ENCODE measurements at places on chromosomes 3 and 15.

DNA sequence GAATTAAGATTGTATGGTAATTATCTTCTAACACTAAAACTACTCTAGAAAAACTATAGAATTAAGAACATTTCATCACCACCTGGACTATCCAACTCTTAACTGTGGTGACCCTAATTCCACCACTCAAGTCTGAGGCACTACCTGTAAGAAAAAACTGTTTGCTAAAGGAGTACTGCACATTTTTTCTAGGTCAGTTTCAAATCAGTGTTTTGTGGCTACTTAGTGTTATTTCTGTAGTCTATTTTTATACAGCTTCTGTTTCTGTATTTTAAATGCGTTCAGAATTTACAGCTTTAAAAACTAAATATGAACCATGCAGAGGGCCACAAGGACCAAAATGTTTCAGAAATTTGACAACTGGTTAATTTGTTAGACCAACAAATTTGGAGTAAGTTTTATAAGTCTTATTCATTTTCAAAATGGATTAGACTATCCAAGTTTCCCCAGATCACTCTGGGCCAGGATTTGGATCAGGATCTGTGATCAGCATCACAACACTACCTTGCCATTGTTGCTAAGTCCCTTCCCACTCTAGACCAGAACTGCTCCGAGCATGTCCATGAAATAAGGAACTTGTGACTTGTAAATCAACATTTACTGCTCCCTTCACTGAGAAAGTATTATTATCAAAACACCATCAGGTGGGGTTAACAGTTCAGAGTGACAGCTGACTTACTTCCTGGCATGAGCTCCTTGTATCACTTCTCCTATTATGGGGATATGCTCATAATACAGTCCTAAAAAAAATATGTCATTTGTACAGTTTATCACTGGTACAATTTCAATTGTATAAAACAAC, 8.6 kb downstream of the GLT8D1 start:
- DNase-seq: no peak

DNA sequence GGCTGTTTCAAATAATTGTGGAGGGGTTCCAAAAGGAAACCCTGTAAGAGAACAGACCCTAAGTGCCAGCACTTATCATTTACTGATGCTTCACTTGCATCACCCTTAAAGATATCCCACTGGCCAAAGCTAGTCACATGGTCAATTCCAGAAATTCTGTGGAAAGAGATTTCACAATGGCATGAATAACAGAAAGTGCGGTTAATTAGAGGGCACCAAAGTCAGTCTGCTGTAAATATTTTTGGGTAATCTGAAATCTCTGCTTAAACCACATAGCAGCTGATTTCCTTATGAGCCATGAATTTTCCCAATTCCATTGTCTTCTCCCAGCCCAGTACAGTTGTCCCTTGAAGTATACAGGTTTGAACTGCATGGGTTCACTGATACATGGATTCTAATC, 346.1 kb downstream of the SI start:
- no peak for DNase-seq

- DNase-seq: no peak
Observed at GRCh38 chr3:117150628-117151027, 441.0 kb downstream of the TUSC7 start.

DNA sequence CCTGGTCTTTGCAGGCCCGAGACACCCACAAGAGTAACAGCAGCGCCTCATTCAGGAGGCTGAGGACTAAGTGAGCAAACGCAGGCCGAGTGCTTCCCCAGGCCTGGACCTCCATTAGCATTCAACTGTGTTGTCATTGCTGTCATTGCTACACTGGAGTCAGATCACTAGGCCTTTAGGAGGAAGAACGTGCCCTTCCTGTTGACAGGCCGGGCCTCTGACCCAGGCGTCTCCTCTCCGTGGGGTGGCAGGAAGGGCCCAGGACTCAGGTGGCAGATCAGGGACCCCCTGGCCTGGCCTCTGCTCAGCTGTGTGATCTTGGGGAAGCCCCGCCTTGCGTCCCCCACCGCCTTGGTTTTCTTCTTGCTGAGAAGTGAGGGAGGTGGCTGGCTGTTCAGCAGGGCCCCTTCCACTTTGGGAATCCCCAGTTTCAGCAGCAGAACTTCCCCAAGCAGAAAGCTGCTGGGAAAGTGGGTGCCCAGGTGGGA, 19.1 kb downstream of the ZDHHC19 start:
- DNase-seq: no peak

DNA sequence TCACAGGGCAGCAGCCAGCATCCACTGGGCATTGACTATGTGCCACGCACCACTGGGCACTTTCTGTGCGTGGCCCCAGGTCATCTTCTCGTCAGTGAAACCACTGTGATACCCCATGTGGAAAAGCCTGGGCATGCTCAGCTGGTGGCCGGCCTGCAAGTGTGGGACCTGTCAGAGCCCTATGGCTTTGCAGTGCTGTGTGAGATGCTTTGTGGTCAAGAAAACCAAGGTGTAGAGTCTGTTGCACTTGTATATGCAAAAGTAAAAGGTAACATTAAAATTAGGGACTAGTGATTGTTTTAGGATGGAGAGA, 69.5 kb downstream of the PGPEP1L start:
- no peak for DNase-seq

- no peak for DNase-seq
Observed at GRCh38 chr3:68287101-68287500, 632.7 kb upstream of the SUCLG2 start.

- DNase-seq: no peak
Observed at GRCh38 chr3:70832089-70832833, 519.8 kb upstream of the MDFIC2 start.

DNA sequence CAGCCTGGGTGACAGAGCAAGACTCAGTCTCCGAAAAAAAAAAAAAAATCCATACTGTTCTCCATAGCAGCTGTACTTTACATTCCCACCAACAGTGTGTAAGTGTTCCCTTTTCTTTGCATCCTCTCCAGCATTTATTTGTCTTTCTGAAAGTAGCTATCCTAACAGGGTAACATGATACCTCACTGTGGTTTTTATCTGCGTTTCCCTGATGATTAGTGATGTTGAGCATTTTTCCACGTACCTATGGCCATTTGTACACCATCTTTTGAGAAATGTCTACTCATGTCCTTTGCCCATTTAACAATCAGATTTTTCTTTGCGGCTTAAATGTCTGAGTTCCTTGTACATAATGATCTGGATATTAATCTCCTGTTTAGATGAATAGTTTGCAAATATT, 119.3 kb downstream of the RFX7 start:
- no peak for DNase-seq

- DNase-seq: no peak
Observed at GRCh38 chr3:13373975-13374586, 46.0 kb downstream of the NUP210 start.

DNA sequence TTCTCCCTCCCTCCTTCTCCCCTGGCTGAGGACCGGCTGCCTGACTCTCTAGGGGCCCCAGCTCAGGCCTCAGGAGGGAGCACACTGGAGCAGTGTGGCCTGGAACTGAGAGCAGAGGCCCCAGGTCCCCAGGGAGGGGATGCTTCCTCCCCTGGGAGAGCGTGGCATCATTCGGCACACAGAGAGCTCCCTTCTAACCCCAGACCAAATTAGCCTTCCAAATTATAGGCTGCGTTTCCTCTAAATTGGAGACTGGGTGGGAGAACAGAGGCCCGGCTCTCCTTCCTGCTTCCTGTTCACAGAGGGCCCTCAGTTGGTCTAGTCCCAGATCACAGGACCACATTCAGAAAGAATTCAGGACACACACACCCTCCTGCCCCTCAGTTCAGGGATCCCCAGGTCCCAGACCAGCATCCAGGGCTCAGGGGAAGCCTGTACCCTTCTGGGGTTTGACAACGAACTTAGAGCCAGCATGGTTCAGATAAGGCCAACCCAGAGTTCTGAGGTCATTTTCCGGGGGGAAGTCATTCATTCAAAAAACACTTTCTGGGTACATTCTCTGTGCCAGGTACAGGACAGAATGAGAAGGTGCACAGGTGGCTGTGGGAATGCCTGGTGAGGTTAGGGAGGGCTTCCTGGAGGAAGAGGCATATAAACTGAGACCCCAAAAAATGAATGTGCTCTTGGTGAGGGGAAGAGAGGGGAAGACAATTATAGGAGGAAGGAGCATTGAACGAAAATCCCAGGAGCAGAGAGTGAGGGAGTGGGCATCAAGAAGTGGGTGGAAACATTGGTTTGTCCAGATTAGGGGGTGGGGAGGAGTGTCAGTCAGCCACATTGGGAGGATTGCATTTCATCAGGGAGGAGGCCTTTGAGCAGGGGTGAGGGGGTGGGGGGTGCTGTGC, 28.4 kb upstream of the RPL29 start:
- no peak for DNase-seq

- DNase-seq: no peak
Observed at GRCh38 chr3:127853681-127854080, 31.4 kb upstream of the MGLL start.

- DNase-seq: no peak
Observed at GRCh38 chr3:5072100-5072816, 49.8 kb upstream of the ARL8B start.

- no peak for DNase-seq
Observed at GRCh38 chr15:40936234-40936708, 7.1 kb downstream of the DLL4 start.

GRCh38 chr15:69662645-69663000, 210.0 kb downstream of the RPLP1 start:
- DNase-seq: no peak

GRCh38 chr3:193481436-193481835, 73.3 kb downstream of the ATP13A4 start:
- DNase-seq: no peak

- no peak for DNase-seq
Observed at GRCh38 chr3:8538913-8539312, 37.3 kb downstream of the LMCD1 start.

GRCh38 chr3:157982359-157982758, 123.9 kb downstream of the SHOX2 start:
- no peak for DNase-seq

- no peak for DNase-seq
Observed at GRCh38 chr3:115930922-115931321, 307.6 kb downstream of the GAP43 start.

GRCh38 chr3:46646700-46647099, 34.4 kb downstream of the FAM240A start:
- no peak for DNase-seq

DNA sequence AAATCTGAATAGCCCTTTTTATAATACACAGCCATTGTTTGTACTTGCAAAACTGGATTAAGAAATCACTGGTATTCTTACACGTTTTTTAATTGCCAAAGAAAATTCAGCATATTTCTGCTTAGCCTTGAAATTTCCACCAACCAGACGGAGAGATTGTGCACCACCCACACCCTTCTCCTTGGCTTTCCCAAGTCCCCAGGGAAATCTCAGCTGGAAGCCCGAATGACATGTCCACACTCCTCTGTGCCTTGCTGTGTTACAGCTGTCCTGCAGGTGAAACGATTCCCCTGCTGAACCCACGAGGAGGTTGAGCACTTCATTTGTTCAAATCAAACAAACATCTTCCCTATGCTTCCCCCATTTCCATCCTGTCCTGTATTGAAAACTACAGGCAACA, 49.6 kb upstream of the PPARG start:
- DNase-seq: no peak

DNA sequence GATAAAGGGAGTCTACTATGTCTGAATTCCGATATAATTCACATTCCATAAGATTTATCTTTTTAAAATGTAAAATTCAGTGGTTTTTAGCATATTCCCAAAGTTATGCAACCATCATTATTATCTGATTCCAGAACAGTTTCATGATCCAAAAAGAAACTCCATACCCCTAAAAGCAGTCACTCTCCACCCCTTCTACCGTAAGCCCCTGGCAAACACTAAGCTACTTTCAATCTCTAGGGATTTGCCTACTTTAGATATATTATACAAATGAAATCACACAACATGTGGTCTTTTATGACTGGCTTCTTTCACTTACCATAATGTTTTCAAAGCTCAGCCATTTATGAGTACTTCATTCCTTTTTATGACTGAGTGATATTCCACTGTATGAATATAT, 65.6 kb downstream of the TMEM212 start:
- no peak for DNase-seq

DNA sequence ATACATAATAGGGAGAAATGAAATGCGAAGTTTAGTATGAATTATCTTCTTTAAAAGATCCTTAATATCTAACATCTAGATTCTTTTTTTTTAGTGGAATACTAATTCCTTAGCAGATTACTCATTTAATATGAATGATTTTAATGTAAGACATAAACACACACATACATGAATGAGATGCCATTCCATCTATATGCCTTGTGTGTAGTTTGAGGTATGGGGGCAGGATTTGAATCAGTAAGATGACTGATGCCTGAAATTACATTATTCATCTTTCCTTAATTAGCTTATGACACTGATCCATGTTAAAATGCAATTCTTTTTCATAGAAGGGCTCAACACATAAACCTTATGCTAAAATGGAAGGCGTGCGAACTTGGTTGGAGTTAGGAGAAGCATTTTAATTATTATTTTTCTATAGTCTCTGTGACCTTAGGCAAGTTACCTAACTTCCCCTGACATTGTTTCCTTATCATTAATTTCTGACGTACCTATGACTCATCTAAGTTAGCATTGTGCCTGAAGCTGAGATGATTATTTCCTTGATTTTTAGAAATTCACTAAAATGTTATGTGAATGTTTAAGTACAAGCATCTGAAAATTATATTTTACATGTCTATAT, 10.8 kb upstream of the BNIP2 start:
- no peak for DNase-seq

DNA sequence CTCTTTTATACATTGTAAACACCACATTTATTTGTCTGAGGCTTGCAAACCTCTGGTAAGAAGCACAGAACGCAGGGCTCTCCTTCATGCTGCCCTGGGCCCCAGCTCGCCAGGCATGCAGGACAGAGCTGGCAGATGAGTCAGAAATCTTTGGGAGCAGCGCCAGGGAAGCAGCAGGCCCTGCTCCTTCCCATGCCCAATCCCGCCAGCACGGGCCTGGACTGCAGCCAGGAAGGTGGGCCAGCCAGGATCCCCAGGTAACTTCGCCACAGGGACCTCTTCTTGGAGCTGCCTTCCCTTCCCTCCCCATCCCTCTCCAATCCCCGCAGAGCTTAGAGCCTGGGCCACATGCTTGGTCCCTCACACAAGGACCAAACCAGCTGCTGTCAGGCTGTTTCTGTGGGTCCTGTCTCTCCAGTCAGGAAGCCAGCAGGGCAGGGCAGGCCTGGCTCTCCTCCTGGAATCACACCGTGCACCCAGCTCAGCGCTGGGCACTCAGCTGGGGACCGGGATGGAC, 8.8 kb downstream of the STOML1 start:
- no peak for DNase-seq

DNA sequence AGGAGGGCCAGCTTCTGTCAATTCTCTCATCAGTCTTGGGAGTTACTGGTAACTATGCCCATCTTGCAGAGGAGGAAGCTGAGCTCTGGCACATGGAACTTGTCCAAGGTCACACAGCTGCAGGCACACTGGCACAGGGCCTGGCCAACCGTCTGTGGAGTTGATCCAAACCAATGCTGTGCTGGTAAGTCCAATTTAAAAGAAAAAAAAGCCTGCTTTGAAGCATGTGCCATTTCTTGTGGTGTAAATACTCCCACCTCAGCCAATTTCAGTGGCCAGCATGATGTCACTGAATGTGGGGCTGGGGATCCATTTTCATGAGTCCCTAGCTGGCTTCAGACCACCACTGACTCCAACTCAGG, 83.4 kb downstream of the CHSY1 start:
- no peak for DNase-seq

GRCh38 chr15:49718846-49719245, 98.0 kb downstream of the DTWD1 start:
- DNase-seq: no peak

All from vagina (tissue), 2 donors.